ENCODE measurements at places on chromosomes 2 and 18.

- no peak for DNase-seq
Measured at GRCh38 chr18:26458526-26459232, 89.7 kb downstream of the KCTD1 start.

- peak; percentile 46 for DNase-seq
Measured at GRCh38 chr2:197309691-197310231, 819 bp downstream of the ANKRD44 start.

GRCh38 chr2:30705711-30706533, 101.3 kb downstream of the CAPN13 start:
- no peak for DNase-seq

GRCh38 chr2:162989507-162989906, 150.9 kb upstream of the KCNH7 start:
- no peak for DNase-seq

DNA sequence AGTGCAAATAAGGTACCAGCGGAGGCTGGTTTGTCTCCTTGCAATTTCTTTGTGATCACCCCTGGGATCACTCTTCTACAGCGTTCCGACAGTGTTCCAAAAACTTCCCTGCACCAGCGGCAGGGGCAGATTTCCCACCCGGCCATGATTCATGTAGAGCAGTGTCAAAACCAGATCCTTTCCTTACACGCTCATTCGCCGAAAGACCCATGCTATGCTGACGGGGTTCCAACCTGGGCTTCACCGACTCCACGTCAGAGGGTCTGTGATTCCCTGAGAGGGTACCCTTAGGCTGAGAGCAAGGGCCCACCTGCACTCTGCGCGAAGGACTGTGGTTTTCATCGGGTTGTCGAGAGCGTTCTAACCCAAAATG, 423 bp upstream of the TTC27 start:
- DNase-seq: peak; percentile 7

DNA sequence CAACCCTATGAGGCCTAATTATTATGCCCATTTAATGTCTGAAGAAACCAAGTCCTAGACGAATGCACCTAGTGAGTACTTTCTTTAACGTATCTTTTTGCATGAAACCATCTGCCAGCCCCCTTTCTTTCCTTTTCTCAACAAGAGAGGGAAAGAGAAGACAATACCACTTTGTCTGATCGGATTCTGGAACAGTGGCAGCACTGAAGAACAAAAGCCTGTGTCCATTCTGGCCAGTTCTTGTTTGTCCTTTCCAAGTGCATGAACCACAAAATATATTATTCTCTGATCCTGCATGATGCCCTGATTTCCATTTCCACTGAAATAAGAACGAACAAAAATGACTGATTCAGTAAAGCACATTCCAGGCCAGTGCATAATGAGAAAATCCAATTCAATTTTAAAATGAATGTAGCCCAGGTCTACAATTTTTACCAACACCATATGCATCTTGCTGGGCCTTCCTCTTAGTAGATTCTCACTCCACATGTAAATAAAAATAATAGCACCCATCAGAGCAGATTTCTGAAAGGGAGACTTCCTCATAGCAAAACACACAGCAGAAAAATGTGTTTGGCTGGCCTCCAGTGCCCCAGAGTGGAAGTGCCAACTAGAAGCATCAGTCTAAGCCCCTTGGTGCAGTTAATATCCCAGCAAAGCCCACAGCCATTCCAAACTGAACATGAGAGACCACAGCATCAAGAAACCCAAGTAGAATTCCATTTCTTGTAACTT, 422.6 kb upstream of the ID2 start:
- DNase-seq: no peak

GRCh38 chr2:110804915-110805314, 72.5 kb downstream of the ACOXL start:
- no peak for DNase-seq

GRCh38 chr2:38074058-38074763, 1.7 kb downstream of the CYP1B1 start:
- no peak for DNase-seq

DNA sequence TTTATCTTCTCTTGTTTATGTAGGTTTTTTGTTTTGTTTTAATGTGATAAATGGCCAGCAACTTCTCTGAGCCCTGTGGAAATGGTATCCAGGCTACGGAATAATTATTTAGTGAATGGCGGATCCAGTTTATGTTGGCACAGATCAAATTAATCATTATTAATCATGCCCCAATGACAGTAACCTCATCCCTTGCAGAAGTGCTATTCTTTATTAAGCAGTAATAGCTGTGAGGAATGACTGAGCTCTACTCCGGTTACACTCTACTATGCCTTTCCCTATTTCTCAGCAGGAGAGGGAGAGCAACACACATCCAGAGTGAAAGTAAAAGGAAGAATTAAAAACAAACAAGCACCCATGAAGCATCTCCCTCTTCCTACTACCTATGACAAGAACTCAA, 84.8 kb downstream of the SETBP1 start:
- no peak for DNase-seq

GRCh38 chr2:165082479-165082878, 121.4 kb downstream of the SCN3A start:
- DNase-seq: no peak

- no peak for DNase-seq
Measured at GRCh38 chr2:170446078-170446477, 268.1 kb downstream of the MYO3B start.

- DNase-seq: no peak
Measured at GRCh38 chr18:48875314-48875941, 75.3 kb downstream of the SMAD7 start.

DNA sequence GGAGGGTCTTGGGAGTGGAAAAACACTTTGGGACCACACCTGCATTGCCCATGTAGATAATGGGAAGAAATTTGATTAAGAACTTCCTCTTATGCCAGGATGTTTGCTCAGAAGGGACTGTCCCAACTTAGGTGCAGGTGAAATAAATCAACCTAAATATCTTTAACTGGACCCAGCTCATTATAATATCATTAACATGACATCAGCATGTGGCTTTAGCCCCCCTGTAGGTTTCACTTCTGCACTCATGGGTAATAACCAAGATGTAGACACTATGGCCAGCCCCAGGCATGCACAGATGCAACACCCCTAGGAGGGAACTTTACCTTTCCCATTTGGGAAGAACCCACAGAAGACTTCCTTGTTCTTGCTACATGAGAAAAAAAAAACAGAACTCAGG, 227.4 kb upstream of the ZNF804A start:
- DNase-seq: no peak

GRCh38 chr18:48033790-48034650, 103.6 kb upstream of the SMAD2 start:
- no peak for DNase-seq

DNA sequence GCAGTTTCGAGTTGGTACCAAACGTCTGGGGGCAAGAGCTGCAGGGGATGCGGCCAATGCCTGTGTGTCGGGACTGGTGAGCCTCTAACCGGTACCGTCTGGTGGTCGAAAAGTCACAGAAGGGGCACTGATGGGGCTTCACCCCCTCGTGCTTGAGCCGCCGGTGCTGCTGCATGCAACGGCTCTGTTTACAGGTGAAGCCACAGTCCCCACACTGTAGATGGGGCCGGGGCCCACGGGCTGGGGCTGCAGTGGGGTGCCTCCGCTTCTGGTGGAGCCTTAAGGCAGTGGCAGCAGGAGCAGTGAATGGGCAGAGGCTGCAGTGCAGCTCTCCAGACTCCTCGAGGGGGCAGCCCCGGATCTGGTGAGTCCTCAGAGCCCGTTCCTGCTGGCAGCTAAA, 16.6 kb downstream of the ZNF142 start:
- no peak for DNase-seq

GRCh38 chr2:239000500-239001073, 152.7 kb downstream of the TWIST2 start:
- no peak for DNase-seq

- peak; percentile 67 for DNase-seq
Measured at GRCh38 chr2:124027182-124027581, 2.1 kb downstream of the CNTNAP5 start.

- DNase-seq: no peak
Measured at GRCh38 chr2:47214990-47215389, 59.9 kb upstream of the STPG4 start.

DNA sequence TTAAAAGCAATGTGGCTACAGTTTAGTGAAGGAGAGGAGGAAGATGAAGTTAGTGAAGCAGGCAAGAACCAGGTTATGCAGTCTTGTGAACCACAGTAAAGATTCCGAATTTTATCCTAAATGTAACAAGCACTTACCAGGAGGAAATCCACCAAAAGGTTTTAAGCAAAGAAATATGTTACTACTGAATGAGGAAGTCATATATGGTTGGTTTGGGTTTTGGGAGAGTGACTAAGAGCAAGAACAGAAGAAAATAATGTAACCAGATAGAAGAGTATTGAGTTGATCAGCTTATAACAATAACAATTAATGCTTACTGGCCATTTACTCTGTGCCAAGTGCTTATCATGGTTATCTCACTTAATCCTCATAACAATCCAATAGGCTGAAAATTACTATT, 1.9 kb downstream of the USP37 start:
- no peak for DNase-seq

- DNase-seq: no peak
Measured at GRCh38 chr2:196266351-196266750, 95.0 kb upstream of the STK17B start.

DNA sequence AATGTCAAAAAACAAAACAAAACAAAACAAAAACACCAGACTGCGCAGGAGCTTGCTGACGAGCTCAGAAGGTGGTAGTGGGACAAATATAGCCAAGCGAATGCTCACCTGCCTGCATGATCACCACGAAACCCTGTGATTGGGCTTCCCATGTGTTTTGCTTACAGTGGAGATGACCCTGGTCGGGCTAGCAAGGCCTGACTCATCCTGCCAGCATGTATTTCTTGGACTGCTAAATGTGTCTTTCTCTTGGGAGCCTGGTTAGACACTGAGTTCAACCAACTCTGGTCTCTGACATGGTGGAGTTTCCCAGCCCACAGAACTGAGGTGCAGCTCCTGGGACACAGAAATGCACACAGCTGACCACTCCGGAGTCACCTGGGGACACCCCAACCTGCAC, 30.7 kb upstream of the DUSP2 start:
- DNase-seq: no peak

- DNase-seq: no peak
Measured at GRCh38 chr2:147665105-147665504, 179.7 kb upstream of the ACVR2A start.

DNA sequence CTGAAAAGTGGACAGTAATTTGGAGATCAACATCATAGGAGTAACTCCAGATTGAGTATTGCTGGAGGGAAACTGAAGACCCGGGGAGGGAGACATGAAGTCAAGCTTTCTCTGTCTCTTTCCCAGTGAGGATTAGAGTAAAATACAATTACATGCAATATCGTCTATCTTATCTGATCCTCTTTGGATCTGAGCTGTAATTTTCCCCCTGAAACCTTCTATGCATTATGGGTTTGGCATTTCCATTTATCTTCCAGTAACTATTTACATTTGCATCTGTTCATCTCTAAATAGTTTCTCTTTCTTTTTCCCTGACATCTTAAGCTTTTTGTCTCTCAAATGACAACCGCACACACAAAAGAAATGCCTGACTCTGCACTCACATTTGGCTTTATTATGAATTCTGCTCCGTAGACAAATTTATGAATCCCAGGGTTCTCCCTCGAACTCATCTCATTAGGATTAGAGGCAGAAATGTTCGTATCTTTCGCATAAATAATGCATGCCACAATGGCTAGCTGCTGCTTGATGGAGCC, 113.1 kb downstream of the SPP2 start:
- DNase-seq: no peak

DNA sequence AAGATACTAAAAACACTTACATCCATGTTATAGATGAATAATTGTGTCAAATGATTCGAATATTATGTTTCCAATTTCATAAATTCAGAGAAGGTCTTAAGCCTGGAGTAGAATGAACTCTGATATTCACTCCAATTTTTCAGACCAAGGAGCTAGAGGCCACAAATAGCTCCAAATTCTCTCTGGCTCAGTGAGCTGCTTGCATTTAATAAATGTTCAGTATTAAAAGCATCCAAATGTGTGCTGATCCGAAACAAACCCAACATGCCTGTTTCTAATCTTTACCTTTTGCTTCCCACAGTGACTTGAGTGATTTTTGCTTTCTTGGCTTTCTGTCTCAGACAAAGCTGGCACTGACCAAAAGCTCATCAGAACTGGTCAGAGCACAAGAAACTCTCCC, 291.4 kb downstream of the CCDC85A start:
- DNase-seq: no peak

- DNase-seq: no peak
Measured at GRCh38 chr2:86825693-86826381, 35.1 kb upstream of the CD8A start.

DNA sequence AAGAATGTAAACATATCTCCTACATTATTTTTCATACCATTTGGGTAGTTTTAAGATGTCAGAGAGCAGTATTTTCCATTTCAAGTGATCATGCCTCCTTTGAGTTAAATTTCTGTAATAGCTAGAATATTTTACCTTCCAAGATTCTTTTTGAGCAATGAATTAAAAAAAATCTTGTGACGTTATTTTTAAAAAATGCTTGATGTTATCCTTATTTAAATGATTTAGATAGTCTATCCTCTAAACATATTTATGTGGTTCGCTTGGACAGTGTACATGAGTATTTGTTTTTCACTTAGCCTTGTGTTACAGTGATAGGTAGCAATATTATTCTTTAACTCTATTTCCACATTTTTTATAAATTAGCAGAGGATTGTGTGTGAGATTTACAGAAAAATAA, 639.2 kb upstream of the CDH2 start:
- no peak for DNase-seq

GRCh38 chr2:151032741-151033191, 228.9 kb downstream of the RBM43 start:
- no peak for DNase-seq

- DNase-seq: no peak
Measured at GRCh38 chr2:47650001-47650535, 132.9 kb upstream of the MSH6 start.

GRCh38 chr18:56445422-56445821, 193.0 kb downstream of the TXNL1 start:
- no peak for DNase-seq

DNA sequence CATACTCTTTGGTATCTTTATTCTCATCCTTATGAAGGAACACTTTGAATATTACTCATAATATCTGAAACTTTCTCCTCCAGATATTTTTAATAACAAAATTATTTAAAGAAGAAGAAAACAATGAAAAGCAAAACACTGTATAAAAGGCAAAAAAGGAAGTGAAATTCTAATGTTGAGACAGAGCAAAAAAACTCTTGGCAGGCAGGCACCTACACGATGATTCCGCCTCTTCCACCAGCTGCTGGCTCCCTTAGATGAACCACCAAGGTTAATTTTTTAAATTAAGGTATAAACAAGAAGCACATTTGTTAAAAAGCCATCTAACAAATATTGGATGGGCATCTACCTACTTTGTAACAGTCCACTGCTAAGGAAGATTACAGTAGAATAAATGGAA, 434.7 kb downstream of the EPHA4 start:
- no peak for DNase-seq

GRCh38 chr18:2963048-2963447, 49.9 kb downstream of the LPIN2 start:
- DNase-seq: no peak

DNA sequence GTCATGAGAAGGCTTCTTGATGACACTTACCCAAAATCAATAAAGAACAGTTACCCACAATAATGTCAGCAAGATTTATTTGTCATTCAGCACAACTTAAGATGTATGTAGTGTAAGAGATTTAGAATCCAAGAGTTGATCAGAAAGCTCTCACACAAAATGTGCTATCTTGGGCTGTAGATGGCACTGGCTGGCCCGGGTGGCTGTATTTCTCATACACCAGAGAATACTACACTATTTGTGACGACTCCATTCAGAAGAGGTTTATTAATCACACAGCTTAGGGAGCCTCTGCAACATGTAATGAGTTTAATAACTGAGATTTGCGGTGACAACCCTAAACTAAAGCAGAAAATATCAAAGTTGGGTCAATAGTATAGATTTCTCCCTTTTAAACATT, 530.4 kb upstream of the KLHL29 start:
- no peak for DNase-seq
